GM19239 (cell line): ENCODE measurements at places on chromosomes 16 and 17.

DNA sequence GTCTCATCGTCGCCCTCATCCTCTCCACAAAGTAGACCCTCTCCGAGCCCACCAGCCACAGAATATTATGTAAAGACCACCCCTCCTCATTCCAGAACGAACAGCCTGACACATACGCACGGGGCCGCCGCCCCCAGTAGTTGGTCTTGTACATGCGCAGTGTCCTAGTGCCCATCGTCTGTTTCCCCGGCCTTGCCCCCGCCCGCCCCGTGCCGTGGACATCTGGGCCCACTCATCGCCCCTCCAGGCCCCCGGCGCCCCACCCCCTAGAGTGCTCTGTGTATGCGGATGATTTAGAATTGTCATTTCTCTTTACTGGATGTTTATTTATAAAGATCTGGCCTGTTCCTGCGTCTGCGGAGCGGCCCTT, 475 bp upstream of the AMDHD2 start:
- DNase-seq, result no peak

GRCh38 chr16:4681471-4682083, 11.8 kb upstream of the NUDT16L1 start:
- DNase-seq, result no peak

DNA sequence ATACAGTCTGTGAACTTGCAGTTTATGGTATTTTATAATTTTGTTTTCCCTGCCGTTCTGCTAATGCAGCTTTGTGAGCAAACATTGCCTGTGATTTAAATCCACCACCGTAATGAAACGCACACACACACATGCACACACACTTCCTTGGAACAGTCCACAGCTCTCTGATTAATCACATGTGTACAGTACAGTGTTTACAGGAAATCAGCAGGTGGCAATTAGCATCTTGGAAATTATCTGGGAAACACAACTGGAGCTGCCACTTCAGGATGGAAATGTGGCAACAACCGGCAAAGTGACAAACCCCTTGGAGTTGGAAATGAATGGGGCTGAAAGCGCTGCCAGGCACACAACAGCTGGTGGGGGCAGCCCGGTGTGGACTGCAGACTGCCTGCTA, 12.9 kb upstream of the ZKSCAN2 start:
- no peak for DNase-seq

- no peak for DNase-seq
Observed at GRCh38 chr16:8355675-8356074, 234.6 kb downstream of the TMEM114 start.

DNA sequence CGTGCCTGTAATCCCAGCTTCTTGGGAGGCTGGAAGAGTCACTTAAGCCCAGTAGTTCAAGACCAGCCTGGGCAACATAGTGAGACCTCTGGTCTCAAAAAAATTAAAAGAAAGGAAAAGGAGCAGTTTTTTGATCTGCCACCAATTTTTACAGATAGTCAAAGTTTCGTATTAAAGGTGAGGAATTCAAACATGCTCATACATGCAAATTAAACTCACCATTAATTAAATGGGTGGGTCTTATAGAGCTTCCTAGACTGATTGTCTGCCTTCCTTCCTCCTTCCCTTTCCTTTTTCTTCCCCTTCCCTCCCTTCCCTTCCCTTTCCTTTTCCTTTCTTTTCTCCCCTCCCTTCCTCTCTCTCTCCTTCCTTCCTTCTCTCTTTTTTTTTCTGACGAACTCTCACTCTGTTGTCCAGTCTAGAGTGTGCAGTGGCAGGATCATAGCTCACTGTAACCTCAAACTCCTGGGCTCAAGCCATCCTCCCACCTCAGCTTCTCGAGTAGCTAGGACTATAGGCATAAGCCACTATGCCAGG, 36.4 kb upstream of the VPS4A start:
- no peak for DNase-seq

- no peak for DNase-seq
Observed at GRCh38 chr16:68105611-68106010, 20.4 kb downstream of the NFATC3 start.

DNA sequence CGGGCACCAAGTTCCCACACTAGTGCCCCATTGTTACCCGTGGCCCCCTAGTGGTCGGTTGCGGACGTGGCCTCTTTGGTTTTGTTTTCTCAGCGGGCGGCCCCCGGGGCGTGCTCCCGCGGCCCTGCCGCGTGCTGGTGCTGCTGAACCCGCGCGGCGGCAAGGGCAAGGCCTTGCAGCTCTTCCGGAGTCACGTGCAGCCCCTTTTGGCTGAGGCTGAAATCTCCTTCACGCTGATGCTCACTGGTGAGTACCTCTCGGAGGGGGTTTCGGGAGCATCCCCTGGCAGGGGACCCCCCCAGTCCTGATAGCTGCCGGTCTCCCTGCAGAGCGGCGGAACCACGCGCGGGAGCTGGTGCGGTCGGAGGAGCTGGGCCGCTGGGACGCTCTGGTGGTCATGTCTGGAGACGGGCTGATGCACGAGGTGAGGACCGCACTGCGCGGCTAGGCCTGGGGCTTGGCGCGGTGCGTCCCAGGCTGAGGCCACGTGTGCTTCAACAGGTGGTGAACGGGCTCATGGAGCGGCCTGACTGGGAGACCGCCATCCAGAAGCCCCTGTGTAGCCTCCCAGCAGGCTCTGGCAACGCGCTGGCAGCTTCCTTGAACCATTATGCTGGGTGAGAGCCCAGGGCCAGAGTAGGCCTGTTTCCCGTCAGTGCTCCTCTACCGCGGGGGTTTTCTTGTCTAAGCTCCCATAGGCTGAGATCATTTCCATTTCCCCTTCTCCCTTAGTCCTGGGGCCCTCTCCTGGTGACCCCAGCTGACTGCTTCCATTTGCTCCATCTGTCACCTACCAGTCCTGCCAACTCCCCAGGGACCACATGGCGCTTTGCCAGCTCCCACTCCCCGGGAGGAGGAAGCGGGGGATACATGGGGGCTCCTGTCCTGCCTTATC, 1.7 kb downstream of the SPHK1 start:
- peak; percentile 94 for DNase-seq

DNA sequence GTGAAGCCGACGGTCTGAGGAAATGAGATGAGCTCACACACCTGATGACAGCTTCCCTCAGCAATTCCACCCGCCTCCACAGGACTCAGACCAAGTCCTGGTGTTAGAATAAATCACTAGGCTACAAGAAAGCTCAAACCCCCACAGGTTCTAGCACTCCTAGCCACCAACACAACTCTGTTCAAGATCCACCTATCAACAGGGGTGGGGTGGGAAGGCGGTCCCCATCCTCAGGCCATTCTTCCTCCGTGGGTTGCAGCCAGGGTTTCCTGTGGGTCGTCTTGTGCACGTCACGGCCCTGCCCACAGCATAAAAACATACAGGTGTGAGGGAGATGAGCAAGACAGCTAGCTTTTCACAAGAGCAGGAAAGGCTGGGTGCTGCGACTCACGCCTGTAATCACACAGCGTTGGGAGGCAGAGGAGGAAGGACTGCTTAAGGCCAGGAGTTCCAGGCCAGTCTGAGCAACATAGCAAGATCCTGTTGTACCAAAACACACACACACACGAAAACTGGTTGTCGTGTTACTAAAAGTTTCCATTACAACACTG, 81.1 kb downstream of the ANKRD11 start:
- no peak for DNase-seq

GRCh38 chr16:78200623-78201096, 101.2 kb downstream of the WWOX start:
- DNase-seq, result no peak

GRCh38 chr16:50684823-50685461, 3.8 kb upstream of the SNX20 start:
- DNase-seq, result no peak

GRCh38 chr16:85638695-85639409, 25.7 kb downstream of the GSE1 start:
- DNase-seq, result no peak

GRCh38 chr16:67897231-67897630, 4.2 kb downstream of the PSKH1 start:
- no peak for DNase-seq

GRCh38 chr16:62872339-62872738, 836.1 kb upstream of the CDH8 start:
- no peak for DNase-seq

DNA sequence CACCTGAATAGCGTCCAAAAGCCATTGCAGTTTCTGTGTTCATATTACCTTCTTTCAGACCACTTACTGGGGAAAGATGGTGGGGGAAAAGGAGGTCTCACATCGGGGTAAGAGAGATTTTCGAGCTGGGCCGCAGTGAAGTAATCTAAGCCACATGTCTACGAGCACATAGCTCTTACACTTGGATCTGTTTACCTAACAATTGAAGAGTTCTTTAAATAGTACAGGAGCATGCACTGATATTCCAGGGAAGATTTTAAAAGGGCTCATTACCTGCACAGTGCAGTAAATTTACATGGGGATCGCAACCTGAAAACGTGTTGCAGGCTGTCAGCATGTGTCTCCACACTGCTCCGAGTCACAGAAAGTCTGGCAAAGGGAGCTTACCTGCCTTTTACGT, 12.6 kb downstream of the MAF start:
- no peak for DNase-seq

- no peak for DNase-seq
Observed at GRCh38 chr17:27378482-27379175, 77.6 kb upstream of the KSR1 start.

DNA sequence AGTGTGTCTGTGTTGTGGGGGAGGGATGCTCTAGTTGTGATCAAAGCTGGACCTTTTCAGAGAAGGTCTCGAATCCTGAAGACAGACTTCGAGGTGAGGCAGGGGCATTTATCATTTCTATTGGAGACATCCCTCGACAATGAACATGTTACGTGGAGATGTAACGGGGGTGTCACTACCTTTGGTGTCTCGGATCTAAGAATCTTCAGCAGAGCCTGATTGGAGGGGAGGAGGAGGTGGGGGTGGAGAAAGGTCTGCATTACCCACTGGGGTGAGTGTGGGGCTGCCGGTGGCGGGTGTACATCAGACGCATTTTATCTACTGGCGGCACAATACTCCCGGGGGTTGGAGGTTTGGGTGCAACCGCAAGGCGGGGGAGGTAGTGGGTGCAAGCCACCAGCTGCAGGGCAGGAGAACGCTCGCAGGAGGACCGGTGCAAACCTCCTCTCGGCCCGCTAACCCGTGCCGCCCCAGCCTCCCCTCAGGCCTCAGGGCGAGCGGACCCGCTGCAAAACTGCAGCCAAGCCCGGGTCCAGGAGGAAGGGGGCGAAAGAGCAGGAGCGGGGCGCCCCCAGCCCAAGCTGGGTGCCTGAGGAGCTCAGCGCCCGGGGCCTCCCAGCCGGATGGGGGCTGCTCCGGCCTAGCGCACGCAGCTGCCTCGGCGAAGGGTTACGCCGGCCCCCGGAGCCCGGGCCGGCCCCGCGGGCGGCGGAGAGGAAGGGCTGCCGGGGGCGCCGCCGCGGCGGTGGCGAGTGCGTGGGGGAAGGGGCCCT, 735 bp downstream of the ZNF652 start:
- DNase-seq, result peak; percentile 40

DNA sequence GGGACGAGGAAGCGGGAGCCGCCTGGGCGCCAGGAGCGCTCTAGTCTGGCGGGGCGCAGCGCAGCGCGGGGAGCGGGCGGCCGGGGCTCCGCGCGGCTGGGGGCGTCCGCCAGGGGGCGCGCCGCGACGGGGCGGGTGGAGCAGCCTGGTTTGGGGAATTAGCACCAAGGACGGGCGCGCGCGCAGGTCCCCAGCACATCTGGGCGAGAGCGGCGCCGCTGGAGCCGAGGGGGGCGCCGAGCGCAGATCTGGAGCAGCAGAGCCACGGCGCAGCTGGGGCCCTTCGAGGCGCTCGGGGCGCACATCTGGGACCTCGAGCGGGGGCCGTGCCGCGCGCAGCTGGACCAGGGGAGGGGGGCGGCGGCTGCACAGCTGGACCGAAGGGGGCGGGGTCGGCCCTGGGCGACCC, at the start of gene NXPH3:
TSS of gene NXPH3 (plus strand) at position 193 of the 409 bp plus-strand sequence. CDS start 349 bp downstream, outside the sequence.
- DNase-seq, result peak; percentile 62

- no peak for DNase-seq
Observed at GRCh38 chr16:22934786-22935185, 120.8 kb downstream of the HS3ST2 start.

DNA sequence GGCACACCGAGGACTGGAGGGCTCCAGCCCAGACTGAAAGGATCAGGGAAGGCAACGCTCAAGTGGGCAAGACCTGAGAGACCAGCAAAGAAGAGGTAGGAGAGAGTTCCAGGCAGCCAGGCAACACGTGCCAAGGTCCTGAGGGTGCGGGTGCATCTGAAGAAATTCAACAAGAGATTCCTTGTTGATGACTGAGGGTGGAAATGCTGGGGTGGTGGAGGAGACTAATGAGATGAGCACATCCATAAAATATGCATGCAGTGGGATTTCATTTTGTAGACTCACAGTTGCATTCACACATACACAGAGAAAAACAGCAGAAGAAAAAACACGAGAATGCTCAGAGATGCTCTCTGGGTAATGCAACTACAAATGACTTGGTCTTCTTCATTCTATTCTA, 154.8 kb upstream of the FOXF1 start:
- no peak for DNase-seq

GRCh38 chr16:3001316-3001715, 11.4 kb upstream of the CLDN9 start:
- DNase-seq, result no peak

GRCh38 chr16:55701442-55702319, 45.9 kb downstream of the SLC6A2 start:
- DNase-seq, result peak; percentile 30

DNA sequence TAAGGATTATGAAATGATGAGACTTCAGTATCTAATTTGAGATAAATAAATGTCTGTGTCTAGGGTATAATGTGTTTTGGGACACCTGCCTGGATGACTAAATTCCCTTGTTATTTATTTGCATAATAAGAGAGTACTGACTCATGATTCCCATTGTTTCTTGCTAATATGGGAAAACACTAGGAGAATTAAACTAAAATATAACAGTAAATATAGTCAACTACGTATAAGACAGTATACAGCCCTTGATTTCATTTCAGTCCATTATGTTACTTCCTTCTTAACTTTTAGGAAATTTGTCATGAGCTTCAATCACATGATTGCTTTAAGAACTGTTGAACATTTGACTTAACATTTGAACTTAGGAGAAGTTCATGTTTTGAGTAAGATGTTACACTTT, 62.4 kb downstream of the VMP1 start:
- no peak for DNase-seq

- no peak for DNase-seq
Observed at GRCh38 chr16:87724490-87725291, 41.1 kb downstream of the KLHDC4 start.

GRCh38 chr16:78813661-78814311, 714.3 kb downstream of the WWOX start:
- DNase-seq, result no peak

DNA sequence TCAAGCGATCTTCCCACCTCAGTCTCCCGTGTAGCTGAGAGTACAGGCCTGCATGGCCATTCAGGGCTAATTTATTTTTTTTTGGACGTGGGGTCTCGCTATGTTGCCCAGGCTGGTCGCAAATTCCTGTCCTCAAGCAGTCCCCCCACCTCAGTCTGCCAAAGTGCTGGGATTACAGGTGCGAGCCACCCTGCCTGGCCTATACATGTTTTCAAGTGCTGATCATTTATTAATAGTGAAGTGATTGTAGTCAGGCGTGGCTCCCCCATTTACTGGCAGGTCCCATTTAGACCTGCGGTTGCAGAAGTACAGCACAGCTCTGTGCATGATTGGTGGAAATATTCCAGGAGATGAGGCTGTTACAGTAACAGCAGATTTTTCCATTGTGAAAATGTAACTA, 8.4 kb downstream of the FOXK2 start:
- no peak for DNase-seq

GRCh38 chr16:5640883-5641282, 543.3 kb upstream of the EEF2KMT start:
- no peak for DNase-seq

- DNase-seq, result peak; percentile 91
Observed at GRCh38 chr17:39952680-39953470, 9.9 kb upstream of the GSDMA start.
